ENCODE measurements at places on chromosomes 4 and X. TPM values are rescaled to one million over a fixed set of nuclear protein-coding genes. Genes with fewer than 3 reads are reported as not detected.

Gene MSN
- 335 TPM for total RNA-seq

Gene OPRPN
- total RNA-seq = not detected

DNA sequence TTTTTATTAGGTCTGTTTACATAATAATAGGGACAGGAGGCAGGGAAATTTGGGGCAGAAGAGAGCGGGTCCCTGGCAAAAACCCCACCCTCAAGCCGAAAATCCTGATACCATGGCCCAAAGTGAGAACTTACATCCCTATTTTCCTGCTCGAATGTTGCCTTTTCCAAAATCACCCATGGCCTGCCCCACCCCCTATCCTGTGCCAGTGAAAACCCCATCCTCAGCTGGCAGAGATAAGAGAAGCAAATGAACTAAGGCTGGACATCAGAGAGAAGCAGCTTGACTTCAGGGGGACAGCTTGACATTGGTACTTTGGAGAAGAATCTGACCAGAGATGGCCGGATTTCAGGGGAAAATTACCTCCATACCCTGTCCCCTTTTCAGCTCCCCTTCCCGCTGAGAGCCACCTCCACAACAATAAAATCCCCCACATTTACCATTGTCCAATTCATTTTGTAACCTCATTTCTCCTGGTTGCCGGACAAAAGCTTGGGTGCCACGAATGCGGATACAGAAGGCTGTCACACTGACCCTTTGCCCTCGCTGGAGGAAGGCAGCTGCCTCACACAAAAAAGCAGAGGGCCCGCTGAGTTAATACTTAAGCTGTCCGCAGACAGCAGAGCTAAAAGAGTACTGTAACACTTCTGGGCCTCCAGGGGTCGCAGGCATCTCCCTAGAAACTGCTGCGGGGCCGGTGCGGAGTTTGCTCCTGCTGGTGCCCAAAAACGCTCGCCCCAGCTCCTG is 196.2 kb downstream of the SNCA start:
- no peak for DNase-seq

DNA sequence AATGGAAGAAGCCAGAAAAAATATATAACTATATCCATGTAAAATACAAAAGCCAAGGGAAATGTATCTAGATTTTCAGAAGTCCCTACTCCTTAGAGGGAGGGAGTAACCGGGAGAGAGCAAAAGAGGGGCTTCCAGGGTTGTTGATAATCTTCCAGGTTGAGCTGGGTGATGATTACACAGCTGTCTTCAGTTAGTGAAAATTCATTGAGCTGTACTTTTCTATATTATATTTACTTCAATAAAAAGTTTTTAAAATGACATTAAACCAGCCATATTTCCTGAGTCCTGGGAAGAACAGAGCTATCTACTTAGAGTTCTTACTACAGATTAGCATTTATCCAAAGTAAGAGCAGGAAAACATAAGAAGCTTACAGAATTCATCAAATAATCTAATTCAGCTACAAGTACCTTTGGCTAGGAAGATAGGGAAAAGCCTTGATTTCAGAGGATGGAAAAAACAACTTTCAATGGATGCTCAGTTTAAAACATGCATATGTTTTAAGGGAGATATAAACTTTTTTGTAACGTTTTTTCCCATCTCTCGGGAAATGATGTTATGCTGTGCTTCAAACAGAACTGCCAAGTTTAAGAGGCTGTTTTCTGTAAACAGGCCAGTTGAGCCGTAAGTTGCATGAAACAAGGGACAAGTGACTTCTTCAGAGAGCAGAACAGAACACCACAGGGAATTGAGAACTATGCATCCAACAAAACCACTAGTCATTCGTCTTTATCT is 204.6 kb downstream of the SCFD2 start:
- DNase-seq = no peak

GRCh38 chrX:42715701-42716262 is 62.2 kb downstream of the PPP1R2C start:
- no peak for DNase-seq

GRCh38 chr4:61070269-61070668 is 129.9 kb upstream of the ADGRL3 start:
- DNase-seq = no peak

Gene NXF2
- total RNA-seq = not detected

Gene SULT1B1
- 53.1 TPM for total RNA-seq

Gene GAGE2A
- total RNA-seq = not detected

DNA sequence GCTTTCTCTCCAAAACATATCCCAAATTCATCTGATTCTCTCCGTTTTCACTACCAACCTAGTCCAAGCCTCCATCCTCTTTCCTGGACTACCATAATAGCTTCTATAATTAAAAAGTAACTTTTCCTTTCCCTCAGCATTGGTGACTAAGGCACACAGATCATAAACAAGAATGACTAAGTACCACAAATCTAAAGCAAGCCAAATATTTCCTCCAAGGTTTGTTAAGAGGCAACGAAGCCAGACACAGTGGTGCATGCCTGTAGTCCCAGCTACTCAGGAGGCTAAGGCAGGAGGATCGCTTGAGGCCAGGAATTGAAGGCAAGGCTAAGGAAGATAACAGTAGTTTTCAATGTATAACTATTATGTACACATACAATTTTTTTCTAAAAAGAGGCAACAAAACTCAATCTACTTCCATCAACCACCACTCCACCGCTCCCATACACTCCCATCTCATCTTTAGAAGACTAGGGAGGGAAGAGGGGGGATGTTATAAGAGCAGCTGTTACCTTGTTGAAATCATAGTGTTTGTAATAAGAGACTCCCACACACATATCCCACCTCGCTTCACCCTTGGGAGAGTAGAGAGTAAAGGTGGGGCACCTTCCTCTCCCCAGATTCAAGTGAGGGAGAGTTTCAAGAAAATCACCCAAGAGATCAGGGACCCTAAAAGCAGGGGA is 4.2 kb upstream of the JCHAIN start:
- no peak for DNase-seq

DNA sequence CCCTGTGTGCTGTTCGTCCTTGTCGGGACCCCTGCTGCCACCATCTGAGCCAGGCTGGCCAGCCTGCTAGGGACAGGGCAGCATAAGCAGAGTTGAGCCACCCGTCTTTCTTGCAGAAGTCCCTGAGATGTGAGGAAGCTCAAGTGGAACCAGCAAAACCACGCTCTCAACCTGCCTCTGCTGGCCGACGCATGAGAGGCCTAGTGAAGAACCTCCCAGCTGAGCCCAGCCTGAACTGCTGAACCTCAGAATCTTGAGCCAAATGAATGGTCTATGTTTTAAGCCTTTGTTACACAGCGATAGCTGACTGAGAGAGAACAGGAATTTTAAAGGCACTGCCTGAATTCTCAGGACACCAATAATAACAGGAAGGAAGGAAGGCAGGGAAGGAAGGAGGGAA is 98.9 kb upstream of the ADRA2C start:
- DNase-seq = no peak

DNA sequence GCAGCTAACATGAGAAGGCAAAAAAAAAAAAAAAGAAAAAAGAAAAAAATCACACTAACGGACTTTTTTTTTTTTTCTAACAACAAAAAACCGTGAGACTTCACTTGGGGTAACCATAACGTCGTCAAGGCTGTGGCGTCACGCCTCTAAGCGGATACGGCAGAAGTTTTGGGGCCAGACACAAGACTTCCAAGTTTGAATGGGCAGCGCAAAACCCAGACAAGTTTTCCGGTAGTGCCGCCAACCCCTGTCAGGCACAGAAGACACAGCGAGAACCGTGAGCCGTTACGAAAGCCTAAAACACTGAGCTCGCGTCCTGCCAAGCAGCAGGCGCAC is 556 bp upstream of the SMARCA5 start:
- no peak for DNase-seq

DNA sequence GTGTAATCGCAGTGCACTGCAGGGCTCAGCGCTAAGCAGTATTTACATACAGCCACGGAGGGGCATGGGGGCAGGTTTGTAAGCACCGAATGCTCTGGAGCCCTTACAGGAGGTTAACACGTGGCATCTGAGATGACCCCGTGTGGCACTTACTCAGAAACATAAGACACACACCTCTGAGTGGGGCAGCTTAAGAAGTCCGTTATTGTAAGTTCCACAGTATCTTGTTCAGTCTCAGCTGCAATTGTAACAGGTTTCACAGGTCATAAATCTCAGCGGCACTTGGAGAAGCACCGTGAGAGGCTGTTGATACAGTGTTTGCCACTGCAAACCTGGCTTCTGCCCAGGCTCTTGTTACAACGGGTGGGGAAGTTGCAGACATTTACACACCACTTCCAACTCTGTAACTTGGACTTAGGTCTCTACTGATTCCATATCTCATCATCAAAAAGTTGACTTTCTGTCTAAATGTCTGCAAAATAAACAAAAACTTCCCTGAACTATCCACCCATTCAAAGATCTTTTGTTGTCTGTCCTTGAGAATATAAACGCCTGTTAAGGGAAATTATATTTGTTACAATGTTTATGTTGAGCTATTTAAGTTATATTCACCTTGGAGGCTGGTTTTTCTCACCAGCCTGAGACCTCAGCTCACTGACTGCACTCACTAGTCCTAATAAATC is 10.3 kb downstream of the CPLX1 start:
- peak; percentile 17 for DNase-seq

Gene F8A3
- 0.64 TPM for total RNA-seq

Gene PNMA3
- total RNA-seq = 2.9 TPM
